AG08396 (cell line): ENCODE measurements at places on chromosomes 1 and 21.
A peak's percentile ranks its signal among the peaks of the same experiment; 100 is the strongest.

DNA sequence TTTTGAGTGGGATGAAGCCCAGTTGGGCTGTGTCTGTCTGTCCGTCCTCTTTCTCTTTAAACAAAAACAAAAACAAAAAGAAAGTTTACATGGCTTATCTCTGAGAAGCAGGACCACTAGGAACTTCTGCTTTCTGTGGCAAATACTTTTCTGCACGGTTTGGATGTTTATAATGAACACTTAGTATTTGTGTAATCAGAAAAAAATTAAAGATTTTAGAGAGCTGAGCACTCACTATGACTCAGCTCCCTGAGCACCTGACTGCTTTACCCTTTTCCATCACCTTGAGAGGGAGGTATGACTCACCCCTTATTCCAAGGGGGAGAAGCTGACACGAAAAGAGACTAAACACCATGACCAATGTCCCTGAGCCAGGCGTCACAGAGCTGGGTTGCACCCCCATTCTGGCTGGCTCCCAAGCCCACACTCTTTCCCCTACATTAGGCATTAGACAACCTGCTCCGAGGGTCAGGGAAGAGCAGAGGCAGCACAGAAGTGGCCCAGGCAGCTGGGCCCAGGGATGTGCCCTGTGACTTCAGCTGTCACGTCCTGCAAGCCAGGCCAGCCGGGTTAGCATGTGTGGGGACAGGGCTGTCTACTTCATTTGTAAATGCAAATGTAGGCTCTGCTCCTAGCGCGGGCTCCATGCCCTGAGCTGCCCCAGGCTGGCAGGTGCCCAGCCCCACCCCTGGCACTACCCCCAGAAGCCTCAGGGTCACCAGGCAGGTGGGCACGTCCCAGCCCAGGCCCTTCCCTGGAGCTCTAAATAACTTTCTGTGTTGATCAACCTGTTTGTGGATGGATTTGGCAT, 30.4 kb downstream of the RAP1GAP start:
- DNase-seq, result peak; percentile 63

GRCh38 chr21:32529679-32530078, 55.6 kb downstream of the TCP10L start:
- DNase-seq, result no peak

DNA sequence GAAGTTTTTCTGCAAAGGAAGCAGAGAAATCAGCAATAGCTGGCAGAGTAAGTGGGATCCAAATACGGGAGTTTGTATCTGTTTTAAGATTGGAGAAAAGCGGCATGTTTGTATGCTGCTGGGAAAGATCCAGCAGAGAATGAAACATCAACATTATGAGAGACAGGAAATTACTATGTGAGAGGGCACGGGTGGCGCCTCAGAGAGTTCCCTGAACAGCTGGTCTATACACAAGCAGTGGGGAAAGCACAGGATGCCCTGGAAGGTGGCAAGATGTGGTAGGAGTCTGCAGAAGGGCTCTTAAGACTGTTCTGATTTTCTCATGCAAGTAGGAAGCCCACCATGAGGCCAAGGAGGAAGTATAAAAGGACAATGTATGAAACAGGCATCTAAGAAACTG, 130.4 kb downstream of the RERE start:
- no peak for DNase-seq

GRCh38 chr1:88401313-88401712, 282.8 kb upstream of the PKN2 start:
- DNase-seq, result no peak

GRCh38 chr1:27970401-27970800, 10.6 kb downstream of the XKR8 start:
- peak; percentile 83 for DNase-seq

DNA sequence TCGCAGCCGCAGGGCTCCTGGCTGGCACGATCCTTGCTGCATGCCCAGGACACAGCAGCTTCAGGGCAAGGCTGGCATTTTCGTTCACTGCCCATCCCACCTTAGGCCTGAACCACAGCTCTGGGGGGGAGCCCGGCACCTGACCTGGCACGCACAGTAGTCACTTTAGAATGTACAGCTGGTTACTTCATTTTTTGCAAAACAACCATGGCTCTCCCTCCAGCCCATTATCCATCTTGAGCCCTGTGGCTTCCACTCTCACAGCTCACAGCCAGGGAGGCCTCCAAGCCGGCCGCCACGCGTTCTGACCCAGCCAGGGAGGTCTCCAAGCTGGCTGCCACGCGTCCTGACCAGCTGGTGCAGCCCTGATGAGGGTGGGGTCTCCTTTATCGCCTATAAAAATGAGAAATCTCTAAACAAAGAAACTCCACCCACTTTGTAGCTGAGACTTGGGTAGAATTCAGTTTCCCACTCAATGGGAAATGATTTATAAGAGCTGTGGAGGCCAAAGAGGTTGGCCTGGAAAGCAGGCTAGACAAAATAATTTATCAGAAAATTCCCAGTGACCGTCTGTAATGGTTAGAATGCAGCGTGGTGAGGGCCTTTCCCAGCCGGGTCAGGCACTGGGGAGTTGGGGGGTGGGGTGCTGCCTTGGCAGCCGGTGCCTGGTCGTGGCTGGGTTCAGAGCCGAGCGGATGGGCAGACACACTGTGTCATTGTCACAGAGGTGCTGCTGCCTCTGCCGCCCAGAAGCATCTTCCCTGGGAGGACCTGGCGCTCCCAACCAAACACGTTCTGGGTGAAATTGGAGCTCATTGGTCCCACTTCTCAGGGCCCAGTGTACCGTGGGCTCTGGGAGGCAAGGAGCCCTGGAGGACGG, 54.6 kb upstream of the ACTRT2 start:
- DNase-seq, result no peak

DNA sequence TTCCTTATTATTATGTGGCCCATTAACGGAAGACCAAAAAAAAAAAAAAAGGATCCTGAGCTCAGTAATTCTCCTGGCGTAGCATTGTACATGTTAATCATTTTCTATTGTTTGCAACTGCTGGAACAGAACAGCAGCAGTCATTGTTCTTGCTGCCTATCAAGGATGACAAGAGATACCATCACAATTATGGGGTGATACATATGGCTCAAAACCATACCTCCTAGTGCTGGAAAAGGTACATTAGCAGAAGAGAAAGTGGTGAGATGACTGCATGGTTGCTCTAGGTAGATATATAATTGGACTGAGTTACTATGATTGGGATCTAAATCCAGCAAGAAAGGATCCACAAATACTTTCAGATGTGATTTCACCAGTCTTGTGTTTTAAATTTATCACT, 13.3 kb upstream of the TLR5 start:
- DNase-seq, result no peak

GRCh38 chr1:156524481-156524869, 23.9 kb upstream of the MEF2D start:
- DNase-seq, result no peak

- no peak for DNase-seq
Observed at GRCh38 chr1:34147301-34147700, 17.7 kb downstream of the CSMD2 start.

DNA sequence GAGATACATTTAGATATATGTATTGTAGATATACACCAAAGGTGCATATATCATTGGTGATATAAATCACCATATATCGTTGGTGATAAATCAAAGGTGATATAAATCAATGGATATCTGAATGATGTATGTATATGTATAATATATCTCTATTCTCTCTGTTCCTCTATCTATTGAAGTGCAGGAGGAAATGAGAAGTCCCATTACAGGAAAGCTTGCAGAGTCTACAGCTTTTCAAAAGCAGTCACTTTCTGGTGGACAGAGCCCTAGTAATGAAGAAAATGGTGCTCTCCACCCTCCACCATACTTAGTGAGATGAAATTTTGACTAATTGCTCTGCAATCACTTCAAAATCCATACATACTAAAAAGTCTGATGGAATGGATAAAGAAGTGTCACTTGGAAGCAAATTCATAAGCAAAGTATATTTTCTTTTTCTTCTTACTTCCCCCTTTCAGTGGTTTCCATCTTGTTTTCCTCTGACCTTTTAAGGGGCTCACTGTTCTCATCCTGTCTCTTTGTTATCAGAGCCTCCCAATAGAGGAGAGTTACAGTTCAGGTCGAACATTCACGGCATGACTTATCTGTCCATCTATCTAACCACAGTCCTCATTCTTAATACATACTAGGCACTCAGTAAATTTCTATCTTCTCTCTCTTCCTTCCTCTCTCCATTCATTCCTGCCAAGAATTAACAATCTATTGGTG, 227.2 kb downstream of the KCNJ6 start:
- no peak for DNase-seq

- no peak for DNase-seq
Observed at GRCh38 chr1:90513956-90514355, 203.1 kb downstream of the BARHL2 start.

- no peak for DNase-seq
Observed at GRCh38 chr1:164673584-164674214, 114.7 kb downstream of the PBX1 start.

GRCh38 chr1:2087766-2088165, 37.6 kb downstream of the PRKCZ start:
- no peak for DNase-seq
